ENCODE measurements at places on chromosomes 12 and 14.

DNA sequence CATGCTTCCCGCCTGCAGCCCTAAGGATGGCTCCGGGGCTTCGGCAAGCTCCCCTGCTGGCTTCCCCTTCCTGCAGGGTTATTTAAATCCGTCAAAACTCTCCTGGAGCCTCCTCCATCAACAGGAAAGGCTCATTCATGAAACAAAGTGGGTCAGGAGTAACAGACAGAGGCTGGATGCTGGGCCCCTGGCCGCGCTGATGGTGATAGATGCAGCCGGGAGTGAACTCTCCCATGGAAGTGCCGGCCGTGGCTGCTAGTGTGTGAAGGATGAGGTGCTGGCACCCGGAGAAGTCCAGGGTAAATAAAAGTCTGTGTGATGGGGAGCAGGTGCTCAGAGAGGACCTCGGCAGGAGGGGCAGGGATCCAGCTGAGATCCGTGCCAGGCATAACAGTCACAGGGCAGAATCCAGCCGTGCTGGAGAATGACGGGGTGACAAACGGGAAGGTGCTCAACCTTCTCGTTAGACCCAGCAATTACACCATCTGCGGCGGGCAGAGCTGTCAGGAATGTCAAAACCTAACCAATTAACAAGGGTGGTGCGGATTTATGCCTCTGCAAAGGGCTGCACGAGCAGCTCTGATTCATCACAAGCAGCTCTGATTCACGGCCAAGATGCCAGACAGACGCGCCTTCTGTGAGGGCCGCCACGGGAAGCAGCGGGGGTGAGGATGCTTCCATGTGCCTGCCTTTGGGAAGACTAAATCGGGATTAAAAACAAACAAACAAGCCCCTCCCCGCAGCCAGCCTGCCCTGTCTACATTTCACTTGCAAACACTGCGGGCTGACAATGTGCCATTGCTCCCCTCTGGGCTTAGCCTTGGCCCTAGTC is 55.6 kb downstream of the SYNE3 start:
- DNase-seq = no peak

DNA sequence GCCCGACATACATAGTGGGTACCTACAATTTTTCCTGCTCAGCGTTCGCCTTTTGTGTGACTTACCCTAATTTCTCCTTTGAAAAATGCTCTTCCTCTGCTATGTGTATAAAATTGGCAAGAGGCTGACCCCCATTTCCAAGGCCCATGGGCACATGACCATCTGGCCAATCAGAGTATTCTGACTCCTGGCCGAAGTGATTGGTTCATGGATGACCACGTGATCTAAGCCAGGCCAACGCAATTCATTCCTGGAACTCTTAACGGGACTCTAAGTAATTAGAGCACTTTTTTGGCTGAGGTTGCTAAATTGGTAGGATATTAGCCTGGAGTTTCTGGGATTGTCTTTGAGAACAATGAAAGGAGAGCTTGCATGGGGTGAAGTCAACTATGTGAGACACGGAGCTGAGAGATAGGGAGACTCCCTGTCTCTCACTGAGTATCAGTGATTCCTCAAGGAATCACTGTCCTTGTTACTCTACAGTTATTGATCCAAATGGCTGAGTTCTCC is 110.1 kb upstream of the TBX3 start:
- DNase-seq = no peak

DNA sequence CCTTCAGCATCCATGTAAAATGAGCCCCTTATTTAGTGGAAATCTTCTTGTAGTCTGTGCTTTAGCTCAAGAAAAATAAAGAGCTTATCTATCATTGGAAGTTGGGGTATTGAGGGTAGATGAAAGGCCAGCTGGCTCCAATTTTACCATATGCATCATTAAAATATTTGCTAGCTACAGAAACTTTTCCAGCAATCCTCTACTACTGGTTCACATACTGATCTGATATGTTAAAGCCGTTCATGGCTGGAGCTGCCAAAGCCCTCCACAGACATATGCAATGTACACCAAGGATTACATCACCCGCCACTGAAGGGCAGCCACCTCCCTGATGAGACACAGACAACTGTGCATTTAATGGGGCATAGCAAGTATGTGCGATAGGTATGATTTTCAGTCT is 1205.3 kb downstream of the GALC start:
- no peak for DNase-seq

DNA sequence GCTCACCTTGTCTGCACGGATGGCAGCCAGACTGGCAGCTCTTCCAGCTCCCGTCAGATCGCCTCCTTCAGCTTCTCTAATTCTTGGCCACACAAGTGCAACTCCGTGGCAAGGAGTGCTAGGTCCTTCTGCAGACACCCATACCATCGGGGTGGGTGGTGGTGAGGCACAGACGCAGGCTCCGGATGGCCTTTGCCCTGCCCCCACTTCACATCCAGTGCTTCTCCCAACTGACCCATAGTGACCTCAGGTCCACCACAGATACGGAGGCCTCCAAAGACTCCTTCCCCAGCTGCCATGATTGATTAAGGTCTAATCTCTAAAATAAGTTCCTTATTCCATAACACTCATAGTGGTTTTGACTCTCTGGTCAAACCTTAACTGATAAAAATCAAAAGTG is 19.9 kb upstream of the CD27 start:
- DNase-seq = no peak

GRCh38 chr12:96070670-96071279 is 35.4 kb upstream of the LTA4H start:
- no peak for DNase-seq

DNA sequence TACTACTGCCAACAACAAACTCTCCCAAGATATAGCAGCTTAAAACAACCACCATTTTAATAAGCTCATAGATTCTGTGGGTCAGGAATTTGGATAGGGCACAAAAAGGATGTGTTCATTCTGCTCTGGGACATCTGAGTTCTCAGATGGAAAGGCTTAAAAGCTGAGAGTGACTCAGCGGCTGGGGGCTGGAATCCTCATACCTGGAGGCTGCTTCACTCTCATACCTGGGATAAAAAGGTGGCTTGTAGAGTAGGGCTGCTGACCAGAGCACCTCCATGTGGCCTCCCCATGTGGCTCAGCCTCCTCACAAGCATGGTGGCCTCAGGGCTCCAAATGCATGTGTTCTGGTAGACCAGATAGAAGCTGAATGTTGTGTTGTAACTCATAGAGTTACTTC is 20.2 kb upstream of the PELI2 start:
- DNase-seq = no peak

DNA sequence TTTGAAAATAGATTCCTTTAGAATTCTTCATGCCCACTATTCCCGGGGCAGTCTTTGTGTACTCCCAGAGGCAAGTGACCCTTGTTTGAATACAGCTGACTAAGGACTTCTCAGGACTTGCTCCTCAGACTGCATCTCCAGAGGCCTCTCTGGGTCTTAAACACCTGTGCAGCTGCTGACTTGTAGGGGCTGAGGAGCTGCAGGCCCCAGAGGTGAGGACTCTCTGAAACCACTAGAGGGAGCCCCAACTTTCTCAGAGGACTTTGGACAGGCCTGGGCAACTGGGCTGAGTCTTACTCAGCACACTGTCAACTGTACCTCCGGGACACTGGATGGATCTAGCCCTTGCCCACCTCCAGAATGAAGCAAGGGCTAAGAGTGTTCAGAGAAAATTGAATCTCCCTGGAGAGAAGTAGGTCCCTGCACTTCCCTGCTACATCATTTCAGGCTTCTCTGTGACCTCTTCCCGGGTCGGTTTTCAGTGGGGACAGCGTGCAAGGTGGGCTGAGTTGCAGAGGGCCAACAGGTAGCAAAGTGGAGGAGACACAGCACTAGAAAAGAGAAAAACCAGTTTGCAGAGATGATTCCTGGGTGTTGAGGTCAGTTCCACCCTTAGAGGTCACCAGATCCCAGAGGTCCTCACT is 164.6 kb downstream of the TMEM117 start:
- DNase-seq = no peak

DNA sequence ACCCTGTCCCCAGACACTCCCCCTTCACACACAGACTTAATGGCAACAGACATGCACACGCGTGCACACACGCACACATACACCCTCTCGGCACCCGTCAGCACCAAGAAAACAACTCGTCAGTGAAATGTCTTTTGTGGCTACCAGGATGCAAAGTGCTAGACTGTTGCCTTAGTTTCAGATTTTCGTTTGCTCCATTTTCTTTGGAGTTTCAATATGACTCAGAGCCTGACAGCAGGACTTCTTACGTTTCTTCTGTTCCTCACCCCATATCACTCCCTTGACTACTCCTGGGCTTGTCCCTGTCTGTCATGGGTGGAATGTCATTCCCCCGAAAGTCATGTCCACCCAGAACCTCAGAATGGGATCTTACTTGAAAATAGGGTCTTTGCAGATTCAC is 182.9 kb downstream of the GLT1D1 start:
- no peak for DNase-seq

- no peak for DNase-seq
Observed at GRCh38 chr14:26394150-26394810, 203.6 kb downstream of the NOVA1 start.

DNA sequence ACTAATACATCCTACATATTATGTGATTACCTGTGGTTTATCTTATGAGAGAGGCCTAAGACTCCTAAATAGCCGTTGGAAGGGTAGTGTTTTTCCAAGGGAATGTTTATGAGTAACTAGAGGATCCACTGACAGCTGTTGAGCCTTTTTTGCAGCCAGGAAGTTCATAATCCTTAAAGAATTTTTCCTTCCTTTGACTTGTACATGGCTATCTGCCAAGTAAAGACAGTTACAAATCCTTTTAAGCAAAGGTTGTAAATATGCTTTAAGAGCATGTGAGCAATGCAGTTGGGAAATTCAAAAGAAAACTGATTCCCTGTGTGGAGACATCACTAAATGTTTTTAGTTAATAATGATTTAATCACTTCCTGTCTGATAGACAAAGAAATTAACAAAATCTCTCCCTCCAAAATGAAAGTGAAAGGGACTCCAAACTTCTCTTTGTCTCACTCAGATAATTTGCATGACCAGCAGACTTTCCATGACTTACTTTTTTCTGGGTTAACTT is 333.8 kb downstream of the PDZRN4 start:
- no peak for DNase-seq

DNA sequence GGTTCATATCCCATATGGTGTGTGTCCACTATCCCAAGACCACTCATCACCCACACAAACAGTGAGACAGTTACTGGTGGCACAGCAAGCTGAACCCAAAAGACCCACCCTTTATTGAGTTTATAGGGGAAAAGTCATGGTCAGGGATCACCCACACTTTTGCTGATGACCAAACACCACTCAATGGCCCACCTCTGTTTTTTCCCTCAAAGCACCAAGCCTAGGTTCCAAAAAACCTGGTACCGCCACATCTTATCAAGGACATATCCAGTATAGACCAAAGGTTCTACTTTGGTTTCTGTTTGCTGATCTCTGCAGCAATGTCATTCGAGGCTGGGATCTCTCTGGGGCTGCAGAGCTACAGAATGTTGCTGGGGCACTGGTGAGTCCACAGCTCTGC is 19.7 kb upstream of the OR6S1 start:
- no peak for DNase-seq

GRCh38 chr12:44574586-44574985 is 301.5 kb downstream of the NELL2 start:
- DNase-seq = no peak

- no peak for DNase-seq
Observed at GRCh38 chr14:64549791-64550620, at the start of gene PPP1R36. Gene PPP1R36 (plus strand): TSS chr14:64549961. CDS start chr14:64549998, 37 bp downstream.

DNA sequence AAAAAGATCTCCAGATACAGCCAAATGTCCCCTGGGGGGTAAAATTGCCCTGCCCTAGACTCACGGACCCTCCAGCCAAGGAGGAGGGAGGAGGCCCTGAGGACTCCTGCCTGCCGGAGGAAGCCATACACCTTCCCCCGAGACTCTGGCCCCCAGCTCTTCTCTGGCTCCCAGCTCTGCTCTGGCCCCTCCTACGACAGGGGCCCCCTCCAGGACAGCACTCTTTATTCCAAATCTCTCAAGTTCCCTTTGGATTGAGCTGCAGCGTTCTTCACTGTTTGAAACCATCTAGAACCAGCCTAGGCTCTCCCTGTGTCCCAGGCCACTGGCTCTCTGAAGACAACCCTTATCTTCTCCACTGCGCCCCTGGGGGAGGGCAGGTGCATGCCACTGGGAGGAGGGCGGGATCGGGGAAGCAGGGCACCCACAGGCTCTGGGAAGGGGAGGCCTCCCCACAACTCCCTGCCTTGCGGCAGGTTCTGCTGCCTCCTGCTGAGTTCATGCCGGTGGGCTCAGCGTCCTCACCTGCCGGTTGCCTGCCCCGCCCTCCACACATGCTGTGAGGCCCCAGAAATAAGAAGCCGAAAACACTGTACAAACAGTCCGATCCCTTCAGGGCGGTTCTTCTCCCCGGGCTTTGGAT is 112.7 kb downstream of the DICER1 start:
- DNase-seq = no peak

GRCh38 chr12:17810399-17810798 is 279.6 kb downstream of the RERGL start:
- no peak for DNase-seq

DNA sequence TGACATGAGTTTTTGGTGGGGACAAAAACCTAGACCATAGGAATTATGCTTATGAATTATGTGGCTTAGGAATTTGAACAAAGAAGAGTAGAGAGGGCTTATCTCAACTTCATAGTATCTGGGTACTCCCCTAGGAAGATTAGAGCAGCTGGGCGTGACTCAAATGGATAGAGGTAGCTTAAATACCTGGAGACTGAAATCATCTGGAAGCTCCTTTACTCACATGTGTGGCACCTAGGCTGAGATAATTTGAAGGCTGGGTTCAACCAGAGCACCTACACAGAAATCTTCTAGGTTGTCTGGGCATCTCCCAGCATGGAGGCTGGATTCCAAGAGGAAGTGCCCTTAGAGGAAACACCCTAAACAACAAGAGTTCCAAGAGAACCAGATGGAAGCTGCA is 393.9 kb downstream of the ADAMTS20 start:
- no peak for DNase-seq

GRCh38 chr12:81874586-81874985 is 115.4 kb upstream of the PPFIA2 start:
- DNase-seq = no peak

DNA sequence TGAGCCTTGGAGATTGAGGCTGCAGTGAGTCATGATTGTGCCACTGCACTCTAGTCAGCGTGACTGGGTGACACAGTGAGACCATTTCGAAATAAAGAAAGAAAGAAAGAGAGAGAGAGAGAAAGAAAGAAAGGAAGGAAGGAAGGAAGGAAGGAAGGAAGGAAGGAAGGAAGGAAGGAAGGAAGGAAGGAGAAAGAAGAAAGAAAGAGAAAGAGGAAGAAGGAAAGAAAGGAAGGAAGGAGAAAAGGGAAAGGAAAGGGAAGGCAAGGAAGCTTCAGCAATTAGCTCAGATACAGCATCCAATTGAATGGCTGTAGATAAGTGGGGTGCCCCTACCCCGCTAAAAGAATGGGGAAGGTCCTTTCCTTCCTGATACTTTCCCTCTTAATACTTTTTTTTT is 9.5 kb upstream of the NAA30 start:
- no peak for DNase-seq

- no peak for DNase-seq
Observed at GRCh38 chr12:7042842-7043241, 17.7 kb upstream of the C1S start.

GRCh38 chr12:56202366-56202765 is 13.1 kb upstream of the SMARCC2 start:
- DNase-seq = no peak

GRCh38 chr12:116015525-116015924 is 262.0 kb downstream of the MED13L start:
- DNase-seq = no peak
